CD4-positive, alpha-beta T cell (primary cell): ENCODE measurements at places on chromosomes 3 and 15. TPM values are rescaled to one million over a fixed set of nuclear protein-coding genes. Genes with fewer than 3 reads are reported as not detected.

CLRN1 gene
- not detected for total RNA-seq

SERPINI1 gene
- total RNA-seq, result 0.64 TPM

AP4E1 gene
- total RNA-seq, result 6.6 TPM

BCHE gene
- not detected for total RNA-seq

LINGO1 gene
- not detected for total RNA-seq

GRK7 gene
- total RNA-seq, result 0.22 TPM

CDCP1 gene
- total RNA-seq, result 1.7 TPM

DNA sequence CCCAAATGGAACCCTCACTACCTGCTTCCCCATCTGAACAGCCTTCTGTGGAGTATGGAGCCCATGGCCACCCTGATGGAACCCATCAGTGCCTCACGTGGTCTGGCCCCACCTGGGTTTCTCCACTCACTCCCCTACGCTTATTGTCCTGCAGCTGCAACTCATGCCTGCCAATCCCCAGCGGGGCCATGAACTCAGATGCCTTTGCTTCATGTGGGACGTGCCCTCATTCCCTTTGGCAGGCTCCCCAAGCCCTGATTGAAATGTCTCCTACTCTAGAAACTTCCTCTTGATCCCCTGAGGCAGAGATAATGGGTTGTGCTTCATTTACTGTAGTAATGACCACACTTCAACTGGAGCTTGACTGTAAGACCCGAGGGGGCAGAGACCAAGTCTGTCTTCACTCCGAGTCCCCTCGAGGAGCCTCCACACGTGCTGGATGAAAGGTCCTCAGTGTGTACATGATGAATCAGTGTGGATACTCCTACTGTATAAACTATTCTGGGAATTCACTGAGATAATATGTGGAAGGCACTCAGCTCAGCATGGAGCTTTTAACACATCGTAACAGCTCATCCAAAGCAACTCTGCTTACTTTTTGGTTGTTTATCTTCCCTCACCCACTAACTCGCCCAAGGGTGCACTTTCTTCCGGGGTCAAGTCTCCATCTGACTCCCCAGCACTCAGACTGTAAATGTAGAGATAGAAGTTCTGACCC lies 232.8 kb upstream of the BHLHE40 start:
- H3K27ac ChIP-seq, result no peak overlapping the region
- no peaks in the 10 kb centered on the region for H3K27me3 ChIP-seq
- DNase-seq, result no peak
- peaks cover 4% of the 10 kb centered on the region for H3K36me3 ChIP-seq
- peaks cover 33% of the 10 kb centered on the region for H3K4me1 ChIP-seq

GRCh38 chr15:36803773-36804172 lies 224.3 kb downstream of the CDIN1 start:
- no peak overlapping the region for H3K4me3 ChIP-seq
- H3K4me1 ChIP-seq, result no peaks in the 10 kb centered on the region
- DNase-seq, result no peak
- no peaks in the 10 kb centered on the region for H3K27me3 ChIP-seq

DNA sequence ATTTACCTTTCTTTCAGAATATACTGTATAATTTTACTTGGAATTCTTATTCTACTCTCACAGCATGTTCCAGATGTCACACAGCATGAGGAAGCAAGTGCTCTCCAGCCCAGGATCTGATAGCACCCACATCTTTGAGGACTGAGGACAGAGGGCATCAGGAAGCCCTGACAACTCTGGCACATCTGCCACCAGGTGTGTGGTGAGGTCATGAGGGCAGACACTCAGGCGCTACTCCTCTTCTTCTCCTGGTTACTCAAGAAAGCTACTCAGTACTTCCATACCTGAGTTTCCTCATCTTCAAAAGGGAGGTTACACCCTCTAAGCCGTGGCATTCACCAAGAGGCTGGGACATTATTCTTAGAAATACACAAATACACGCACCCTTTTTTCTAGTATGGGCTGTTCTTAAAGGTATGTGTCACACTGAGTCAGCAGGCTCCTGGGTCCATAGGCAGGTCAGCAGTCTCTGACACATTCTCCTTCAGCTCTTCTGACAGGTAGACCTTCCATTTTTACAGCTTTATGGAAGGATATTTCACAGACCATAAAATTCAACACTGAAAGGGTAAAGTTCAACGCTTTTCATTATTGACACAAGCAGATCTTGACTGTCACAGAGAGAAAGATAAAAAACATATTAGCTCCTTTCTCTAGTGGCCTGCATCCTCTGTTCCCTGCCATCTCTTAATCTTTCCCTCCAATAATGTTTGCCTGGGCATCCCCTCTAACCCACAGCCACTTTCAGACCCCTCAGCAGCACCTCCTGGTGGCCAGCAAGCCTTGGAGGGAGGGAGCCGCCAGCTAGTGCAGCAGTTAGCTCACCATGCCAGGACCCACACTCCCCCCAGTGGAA lies 103.2 kb upstream of the TJP1 start:
- no peak overlapping the region for H3K27ac ChIP-seq
- no peak for DNase-seq
- no peaks in the 10 kb centered on the region for H3K36me3 ChIP-seq
- H3K4me3 ChIP-seq, result no peak overlapping the region
- H3K4me1 ChIP-seq, result no peaks in the 10 kb centered on the region

- no peak for DNase-seq
- H3K27ac ChIP-seq, result no peak overlapping the region
- H3K27me3 ChIP-seq, result no peaks in the 10 kb centered on the region
- H3K4me3 ChIP-seq, result no peak overlapping the region
- H3K36me3 ChIP-seq, result no peaks in the 10 kb centered on the region
Observed at GRCh38 chr3:12266038-12266437, 22.8 kb upstream of the PPARG start.

GRCh38 chr3:131444180-131444579 lies 58.6 kb downstream of the MRPL3 start:
- no peaks in the 10 kb centered on the region for H3K4me1 ChIP-seq
- H3K4me3 ChIP-seq, result no peak overlapping the region
- no peak for DNase-seq
- no peak overlapping the region for H3K27ac ChIP-seq
- no peaks in the 10 kb centered on the region for H3K27me3 ChIP-seq
- no peaks in the 10 kb centered on the region for H3K36me3 ChIP-seq

GRCh38 chr3:147371140-147371539 lies 35.2 kb downstream of the ZIC4 start:
- no peak for DNase-seq
- H3K27me3 ChIP-seq, result peaks cover 46% of the 10 kb centered on the region
- no peaks in the 10 kb centered on the region for H3K4me1 ChIP-seq

- no peaks in the 10 kb centered on the region for H3K4me1 ChIP-seq
- no peak overlapping the region for H3K4me3 ChIP-seq
- no peak for DNase-seq
- no peak overlapping the region for H3K27ac ChIP-seq
- H3K27me3 ChIP-seq, result no peaks in the 10 kb centered on the region
Observed at GRCh38 chr15:27805261-27806220, 293.6 kb downstream of the OCA2 start.

- H3K27ac ChIP-seq, result no peak overlapping the region
- H3K27me3 ChIP-seq, result no peaks in the 10 kb centered on the region
- no peak overlapping the region for H3K4me3 ChIP-seq
- DNase-seq, result no peak
- no peaks in the 10 kb centered on the region for H3K36me3 ChIP-seq
Observed at GRCh38 chr3:41431386-41431785, 232.1 kb downstream of the CTNNB1 start.

DNA sequence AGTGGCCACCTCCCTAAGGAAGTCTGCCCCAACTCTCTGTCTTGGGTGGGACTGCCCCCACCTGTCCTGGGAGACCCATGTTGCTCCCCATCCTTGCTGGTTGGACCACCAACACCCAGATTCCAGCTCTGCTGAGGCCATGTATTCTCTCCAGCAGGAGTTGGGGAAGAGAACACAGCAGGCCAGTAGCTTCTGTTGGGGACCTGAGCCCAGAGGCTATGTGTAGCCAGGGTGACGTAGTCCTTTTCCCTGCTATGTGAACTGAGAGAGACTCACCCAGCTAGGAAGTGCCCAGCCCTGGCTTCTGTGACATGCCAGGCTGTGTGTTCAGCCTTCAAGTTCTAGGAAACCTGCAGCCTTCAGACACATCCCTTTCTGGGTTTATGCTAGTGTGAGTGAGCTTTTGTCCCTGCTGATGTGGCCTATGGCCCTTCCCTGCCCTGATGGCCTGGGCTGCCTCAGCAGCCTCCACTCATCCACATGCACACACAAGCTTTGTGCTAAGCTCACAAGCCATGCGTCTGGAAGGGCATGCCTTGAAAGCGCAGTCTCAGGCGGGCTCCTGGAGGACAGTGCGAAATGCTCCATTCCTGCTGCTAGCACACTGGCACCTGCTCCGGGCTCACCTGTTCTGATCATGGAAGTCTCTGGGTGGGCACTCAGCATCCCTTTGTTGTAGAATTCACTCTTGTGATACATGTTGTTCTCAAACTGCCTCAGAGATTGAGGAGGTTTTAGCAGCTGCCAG lies 42.6 kb downstream of the KY start:
- no peak overlapping the region for H3K4me3 ChIP-seq
- no peak for DNase-seq
- H3K4me1 ChIP-seq, result no peaks in the 10 kb centered on the region
- H3K27me3 ChIP-seq, result peaks cover 3% of the 10 kb centered on the region
- H3K36me3 ChIP-seq, result no peaks in the 10 kb centered on the region

DNA sequence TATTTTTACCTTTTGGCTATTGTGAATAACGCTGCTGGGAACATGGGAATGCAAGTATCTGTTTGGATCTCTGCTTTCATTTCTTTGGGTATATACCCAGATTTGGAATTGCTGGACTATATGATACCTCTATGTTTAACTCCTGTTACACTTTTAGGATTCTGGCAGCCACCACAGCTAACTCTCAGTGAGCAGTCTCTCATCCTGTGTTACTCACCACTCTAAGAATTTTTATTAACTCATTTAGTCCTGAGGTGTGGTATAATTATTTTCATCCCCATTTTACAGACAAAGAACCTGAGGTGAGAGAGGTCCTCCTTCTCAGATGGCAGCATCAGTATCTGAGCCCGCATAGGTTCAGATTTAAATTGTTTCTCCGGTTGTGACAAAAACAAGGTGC lies 1.1 kb downstream of the SPATA12 start:
- H3K36me3 ChIP-seq, result no peaks in the 10 kb centered on the region
- DNase-seq, result no peak

DNA sequence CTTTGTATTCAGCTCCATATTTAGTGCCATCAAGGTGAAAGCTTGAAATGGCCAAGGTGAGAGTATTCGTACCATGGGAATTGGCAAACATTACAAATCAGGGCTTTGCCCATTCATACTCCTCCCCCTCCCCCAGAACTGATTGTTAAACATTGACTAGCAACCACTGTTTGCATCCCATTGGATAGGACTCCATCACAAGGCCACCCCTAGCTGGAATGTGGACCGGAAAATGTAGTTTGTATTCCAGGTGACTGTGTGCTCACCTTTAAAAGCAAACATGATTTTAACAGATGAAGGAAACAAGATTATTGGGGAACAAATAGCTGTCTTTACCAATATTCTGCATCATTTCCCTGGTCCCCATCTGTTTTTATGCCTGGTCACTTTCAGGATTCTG lies 14.1 kb downstream of the ST3GAL6 start:
- no peak for DNase-seq
- H3K27ac ChIP-seq, result no peak overlapping the region
- no peaks in the 10 kb centered on the region for H3K36me3 ChIP-seq
- no peaks in the 10 kb centered on the region for H3K27me3 ChIP-seq
- H3K4me3 ChIP-seq, result no peak overlapping the region

DNA sequence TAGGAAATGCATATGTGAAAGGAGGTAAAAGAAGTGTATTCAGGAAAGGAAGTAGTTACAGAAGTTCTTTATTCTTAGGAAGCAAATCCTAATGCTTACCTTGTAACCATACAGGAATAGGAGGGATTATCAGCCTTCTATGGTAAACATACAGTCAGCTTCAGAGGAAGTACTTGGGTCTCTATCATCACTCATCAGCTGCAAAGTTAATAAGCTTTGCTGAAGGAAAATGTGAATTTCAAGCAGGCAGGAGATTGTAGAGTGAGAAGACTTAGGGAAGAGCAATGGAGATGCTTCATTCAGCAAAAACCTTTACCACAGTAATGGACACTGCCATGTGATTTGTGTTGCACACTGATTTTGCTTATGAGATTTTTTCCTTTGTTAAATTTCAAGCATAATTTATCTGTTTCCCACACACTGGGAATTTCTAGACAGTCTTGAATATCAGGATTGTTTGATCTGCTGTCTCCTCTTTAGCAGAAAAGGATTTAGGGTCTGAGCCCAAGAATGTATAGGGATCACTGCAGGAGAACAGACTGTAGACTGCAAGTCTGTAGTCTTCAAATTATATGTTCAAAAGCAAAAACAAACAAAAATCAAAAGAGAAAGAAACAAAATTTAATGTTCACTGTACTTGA lies 150.8 kb downstream of the ZNF609 start:
- H3K27me3 ChIP-seq, result no peaks in the 10 kb centered on the region
- no peak overlapping the region for H3K4me3 ChIP-seq
- H3K27ac ChIP-seq, result no peak overlapping the region
- H3K36me3 ChIP-seq, result peaks cover 2% of the 10 kb centered on the region
- no peak for DNase-seq

GRCh38 chr3:140712301-140712700 lies 34.4 kb downstream of the TRIM42 start:
- no peaks in the 10 kb centered on the region for H3K4me1 ChIP-seq
- no peak overlapping the region for H3K4me3 ChIP-seq
- H3K27me3 ChIP-seq, result no peaks in the 10 kb centered on the region
- no peaks in the 10 kb centered on the region for H3K36me3 ChIP-seq
- H3K27ac ChIP-seq, result no peak overlapping the region

- H3K4me1 ChIP-seq, result no peaks in the 10 kb centered on the region
- H3K27me3 ChIP-seq, result no peaks in the 10 kb centered on the region
- DNase-seq, result no peak
- no peak overlapping the region for H3K4me3 ChIP-seq
- no peaks in the 10 kb centered on the region for H3K36me3 ChIP-seq
- no peak overlapping the region for H3K27ac ChIP-seq
Observed at GRCh38 chr3:34504366-34504765, 705.9 kb downstream of the PDCD6IP start.

- peaks cover 4% of the 10 kb centered on the region for H3K27me3 ChIP-seq
- no peak for DNase-seq
- no peaks in the 10 kb centered on the region for H3K36me3 ChIP-seq
- no peak overlapping the region for H3K27ac ChIP-seq
- no peak overlapping the region for H3K4me3 ChIP-seq
- H3K4me1 ChIP-seq, result no peaks in the 10 kb centered on the region
Observed at GRCh38 chr15:88348579-88349230, 92.2 kb upstream of the NTRK3 start.

GRCh38 chr15:69415381-69415780 lies 1.2 kb downstream of the KIF23 start:
- no peak overlapping the region for H3K4me3 ChIP-seq
- no peak overlapping the region for H3K27ac ChIP-seq
- H3K27me3 ChIP-seq, result peaks cover 8% of the 10 kb centered on the region
- H3K36me3 ChIP-seq, result no peaks in the 10 kb centered on the region

- no peak for DNase-seq
- H3K27ac ChIP-seq, result no peak overlapping the region
- no peaks in the 10 kb centered on the region for H3K4me1 ChIP-seq
- no peak overlapping the region for H3K4me3 ChIP-seq
- H3K36me3 ChIP-seq, result no peaks in the 10 kb centered on the region
Observed at GRCh38 chr15:27563765-27564370, 535.2 kb downstream of the OCA2 start.
